ENCODE measurements at places on chromosomes 6 and 20.
A peak's percentile ranks its signal among the peaks of the same experiment; 100 is the strongest.

DNA sequence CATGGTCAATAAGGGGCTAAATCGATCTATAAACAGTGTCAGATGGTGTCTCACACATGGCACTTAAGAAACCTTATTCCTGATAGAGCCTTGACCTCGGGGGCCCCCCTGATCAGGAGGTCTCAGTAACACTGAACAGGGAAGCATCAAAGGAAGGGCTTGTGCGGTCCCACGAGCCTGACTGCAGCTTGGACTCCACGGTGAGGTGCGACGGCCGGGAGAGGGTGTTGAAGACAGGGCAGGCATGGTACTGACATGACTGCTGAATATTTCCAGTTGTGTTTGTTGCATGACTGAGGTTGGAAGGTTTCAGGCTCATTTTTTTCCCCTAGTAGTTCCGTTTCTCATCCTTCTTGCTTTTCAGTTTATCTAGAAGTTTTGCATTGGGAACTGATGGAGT is 107.1 kb upstream of the JAG1 start:
- DNase-seq: no peak

DNA sequence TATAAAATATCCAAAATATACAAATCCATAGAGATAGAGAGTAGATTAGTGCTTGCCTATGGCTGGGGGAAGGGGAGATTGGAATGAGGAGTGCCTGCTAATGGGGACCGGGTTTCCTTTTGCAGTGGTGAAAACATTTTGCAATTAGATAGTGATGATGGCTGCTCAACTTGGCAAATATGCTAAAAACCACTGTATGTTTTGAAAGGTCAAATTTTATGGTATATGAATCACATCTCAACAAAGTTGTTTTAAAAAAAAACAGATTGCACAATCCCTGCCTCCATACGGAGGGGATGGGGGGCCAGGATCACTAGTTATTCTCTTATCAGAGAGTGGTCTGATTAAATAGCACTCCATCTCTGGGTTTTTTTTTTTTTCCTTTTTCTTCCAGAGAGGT is 76.9 kb upstream of the RIPOR2 start:
- no peak for DNase-seq

GRCh38 chr20:11551479-11551878 is 366.2 kb upstream of the BTBD3 start:
- DNase-seq: no peak

- DNase-seq: no peak
These were observed 35.8 kb downstream of the GCNT2 start for GRCh38 chr6:10556992-10557391.

- DNase-seq: no peak
These were observed 8.6 kb upstream of the MTG2 start for GRCh38 chr20:62174021-62174804.

DNA sequence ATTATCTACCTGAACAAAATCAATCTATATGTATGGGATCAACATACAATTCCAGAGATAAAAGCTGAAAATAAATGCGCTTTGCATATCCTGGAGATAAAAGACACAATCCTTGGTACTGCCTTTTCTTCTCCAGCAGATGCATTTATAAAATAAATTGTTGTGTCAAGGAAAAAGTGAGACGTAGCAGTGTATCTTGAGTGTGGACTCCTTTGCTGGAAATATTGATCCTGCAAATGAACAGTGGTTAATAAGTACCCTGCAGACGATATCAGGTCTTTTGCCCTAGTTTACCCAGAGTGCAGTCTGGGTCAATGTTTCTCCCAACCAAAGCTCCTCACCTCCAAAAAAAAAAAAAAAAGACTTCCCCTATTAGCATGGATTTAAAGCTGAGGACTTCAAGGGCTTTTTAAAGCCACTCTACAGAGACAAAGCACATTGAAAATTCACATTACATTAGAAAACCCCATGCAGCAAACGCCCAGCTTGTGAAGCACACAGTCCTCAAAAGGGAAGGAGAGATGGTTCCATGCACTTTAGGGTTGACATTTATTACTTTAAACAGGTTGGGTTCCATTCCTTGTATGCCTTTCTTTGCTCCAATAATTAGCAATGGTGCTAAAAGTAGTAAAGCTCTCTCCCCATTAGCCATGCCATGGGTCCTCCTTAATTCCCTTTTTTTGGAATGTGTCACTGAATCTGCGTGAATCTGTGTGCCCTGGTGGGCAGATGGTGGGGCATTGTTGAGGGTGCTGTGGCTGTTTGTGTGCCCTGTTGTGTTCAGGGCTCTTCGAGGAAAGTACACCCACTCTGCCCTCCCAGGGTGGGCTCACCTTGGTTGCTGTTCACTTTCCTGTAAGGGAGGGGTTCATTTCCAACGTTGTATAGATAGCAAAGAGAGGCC is 21.1 kb downstream of the FOXA2 start:
- DNase-seq: no peak

- peak; percentile 73 for DNase-seq
These were observed 55.0 kb upstream of the HLA-A start for GRCh38 chr6:29887330-29887818.

GRCh38 chr6:121944354-121944753 is 455.1 kb upstream of the HSF2 start:
- DNase-seq: no peak

DNA sequence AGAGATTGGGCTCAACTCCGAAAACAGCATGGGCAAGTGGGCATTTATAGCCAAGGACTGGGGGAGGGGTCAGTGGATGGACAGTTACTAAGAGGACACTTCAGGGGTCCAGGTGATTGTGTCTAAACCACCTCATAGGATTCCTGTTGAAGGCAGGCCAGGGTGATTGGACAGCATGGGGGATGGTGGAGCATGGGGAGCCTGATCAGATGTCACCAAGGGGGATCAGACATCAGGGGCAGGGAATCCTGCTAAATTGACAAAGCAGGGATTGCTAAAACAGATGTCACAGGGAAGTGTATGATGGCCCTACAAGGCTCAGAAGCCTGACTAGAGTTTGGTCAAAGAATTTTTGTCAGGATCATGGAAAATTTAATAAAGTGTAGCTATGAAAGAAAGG is 2.4 kb upstream of the PYGB start:
- no peak for DNase-seq

DNA sequence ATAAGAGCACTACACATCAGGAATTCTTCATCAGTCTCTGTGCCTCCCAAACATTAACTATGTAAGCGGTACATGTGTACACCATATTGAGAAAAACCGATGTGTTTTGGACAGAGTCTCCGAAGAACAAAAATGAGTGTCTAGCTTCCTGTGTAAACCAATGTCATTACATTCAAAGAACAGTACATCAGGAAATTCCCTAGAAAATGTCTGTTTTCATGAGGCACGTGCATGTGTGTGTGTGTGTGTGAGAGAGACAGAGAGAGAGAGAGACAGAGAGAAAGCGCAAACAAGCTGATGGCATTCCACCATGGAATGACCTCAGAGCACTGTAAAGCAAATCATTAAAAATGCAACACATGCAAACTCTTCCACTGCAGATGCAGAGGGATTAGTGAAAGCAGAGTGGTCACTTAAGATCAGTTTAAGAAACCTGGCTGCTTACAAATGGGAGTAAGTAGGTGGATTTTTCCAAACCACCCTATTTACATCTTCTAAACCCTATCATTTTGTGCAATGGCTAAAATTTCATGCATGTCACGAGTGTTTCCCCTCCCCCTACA is 133.9 kb downstream of the HIVEP2 start:
- DNase-seq: peak; percentile 45

DNA sequence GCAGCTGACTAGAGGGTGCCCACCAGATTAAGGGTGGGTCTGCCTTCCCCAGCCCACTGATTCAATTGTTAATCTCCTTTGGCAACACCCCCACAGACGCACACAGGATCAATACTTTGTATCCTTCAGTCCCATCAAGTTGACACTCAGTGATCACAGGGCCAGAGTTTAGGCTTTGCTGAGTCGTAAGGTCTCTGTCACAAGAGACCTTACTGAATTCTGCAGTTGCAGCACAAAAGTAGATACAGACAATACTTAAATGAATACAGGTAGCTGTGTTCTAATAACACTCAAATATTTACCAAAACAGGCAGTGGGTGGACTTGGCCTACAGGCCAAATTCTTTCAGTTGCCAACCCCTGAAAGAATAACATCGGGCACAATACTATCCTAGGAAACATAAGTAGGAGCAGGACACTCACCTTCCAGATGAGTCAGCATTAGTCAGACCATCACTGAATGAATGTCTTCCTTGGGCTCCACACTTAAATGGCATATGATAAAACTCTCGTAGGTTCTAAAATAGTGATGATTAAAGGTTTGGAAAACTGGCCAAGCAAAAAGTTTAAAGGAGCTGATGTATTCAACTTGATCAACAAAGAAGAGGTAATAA is 190.0 kb downstream of the UBE3D start:
- DNase-seq: no peak

DNA sequence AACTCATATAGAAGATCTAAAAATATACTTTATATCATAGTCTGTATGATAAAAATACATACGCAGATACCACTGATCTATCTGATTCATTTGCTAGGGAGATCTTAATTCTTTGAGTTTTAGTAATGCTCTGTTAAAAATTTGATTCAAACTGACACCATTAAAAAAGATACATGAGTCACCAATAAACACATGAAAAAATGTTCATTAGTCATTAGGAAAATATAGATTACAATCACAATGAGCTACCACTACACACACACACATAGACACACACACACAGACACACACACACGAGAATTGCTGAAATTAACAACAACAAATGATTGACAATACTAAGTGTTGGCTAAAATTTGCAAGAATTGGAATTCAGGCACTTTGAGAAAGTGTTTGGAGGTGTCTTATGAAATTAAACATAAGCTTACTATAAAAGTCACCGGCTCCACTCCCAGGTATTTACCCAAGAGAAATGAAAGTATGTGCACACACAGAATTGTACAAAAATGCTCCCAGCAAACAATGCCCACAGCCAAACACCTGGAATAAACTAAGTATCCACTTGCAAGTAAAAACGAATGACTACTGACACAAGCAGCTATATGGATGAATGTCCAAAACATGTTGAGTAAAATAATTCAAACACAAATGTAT is 117.7 kb upstream of the GGTLC1 start:
- no peak for DNase-seq
